ENCODE measurements at places on chromosomes 6 and 20.

GRCh38 chr6:161057103-161058091 lies 65.8 kb downstream of the MAP3K4 start:
- DNase-seq = no peak

DNA sequence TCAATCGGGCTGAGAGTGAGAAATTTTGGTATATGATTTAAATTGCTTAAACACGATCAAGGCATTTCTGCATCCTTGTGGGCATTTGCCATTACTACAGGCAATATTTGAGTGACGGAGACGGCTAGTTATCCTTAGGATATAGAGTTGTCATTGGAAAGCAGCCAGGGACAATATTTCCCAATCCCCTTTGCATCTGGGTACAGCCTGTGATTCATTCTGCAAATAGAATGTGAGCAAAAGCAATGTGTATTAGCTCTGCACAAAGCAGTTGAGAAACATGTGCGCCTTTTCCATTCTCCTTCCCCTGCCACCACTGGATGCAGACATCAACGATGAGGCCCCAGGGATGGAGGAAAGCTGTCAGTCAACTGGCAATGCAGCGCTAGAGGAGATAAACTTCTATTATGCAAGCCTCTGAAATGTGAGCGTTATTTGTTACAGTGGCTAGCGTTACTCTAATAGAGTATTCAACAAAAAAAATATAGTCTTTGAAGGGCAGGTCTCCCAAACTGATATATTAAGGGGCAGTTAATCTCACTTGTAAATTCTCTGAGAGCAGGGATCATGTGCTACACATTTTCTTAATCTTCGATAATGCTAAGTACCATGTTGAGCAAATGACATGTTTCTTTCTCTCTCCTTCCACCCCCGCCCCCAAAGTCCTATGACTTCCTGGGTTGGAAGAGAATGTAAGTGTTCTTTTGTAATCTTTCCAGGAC lies 37.1 kb upstream of the NCOA3 start:
- no peak for DNase-seq

- no peak for DNase-seq
Observed at GRCh38 chr20:63155266-63156165, 60.4 kb downstream of the YTHDF1 start.

- DNase-seq = no peak
Observed at GRCh38 chr20:31494131-31494530, 19.0 kb downstream of the REM1 start.
